Activated CD4-positive, alpha-beta T cell treated with anti-CD3 and anti-CD28 coated beads for 48 hours (primary cell): ENCODE measurements at places on chromosomes 4 and X.

DNA sequence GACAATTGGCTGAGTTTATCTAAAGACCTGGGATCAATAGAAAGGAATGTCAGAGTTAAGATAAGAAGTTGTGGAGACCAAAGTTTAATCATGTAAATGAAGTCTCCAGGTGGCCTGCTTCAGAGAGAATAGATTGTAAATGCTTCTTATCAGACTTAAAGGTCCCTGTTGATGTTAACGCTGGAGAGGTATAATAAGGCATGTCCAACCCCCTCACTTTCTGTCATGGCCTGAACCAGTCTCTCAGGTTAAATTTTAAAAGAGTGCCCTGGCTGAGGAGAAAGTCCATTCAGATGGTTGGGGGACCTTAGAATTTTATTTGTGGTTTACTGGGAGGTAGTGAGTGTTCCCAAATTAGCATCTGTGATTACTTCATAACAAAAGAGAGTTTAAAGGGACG lies 86.7 kb downstream of the AKAP4 start:
- no peak for DNase-seq

DNA sequence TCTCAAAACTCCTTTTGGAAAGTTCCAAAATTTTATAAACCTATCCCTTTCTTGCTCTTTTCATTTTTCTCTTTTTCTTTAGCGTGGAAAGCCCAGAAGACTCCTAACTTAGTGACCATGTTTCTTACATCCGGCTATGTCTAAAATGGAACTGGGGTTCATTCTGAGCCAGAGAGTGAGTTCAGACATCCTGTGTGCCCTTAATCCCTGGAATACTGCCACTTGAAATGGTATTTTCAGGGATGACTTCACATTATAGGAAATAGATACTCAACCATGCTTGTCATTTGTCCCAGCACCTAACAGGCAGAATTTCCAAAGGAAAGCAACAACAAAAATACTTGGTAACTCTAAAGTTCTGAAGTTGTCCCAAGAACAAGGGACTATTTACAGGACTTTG lies 379.6 kb downstream of the ARHGAP24 start:
- no peak for DNase-seq

DNA sequence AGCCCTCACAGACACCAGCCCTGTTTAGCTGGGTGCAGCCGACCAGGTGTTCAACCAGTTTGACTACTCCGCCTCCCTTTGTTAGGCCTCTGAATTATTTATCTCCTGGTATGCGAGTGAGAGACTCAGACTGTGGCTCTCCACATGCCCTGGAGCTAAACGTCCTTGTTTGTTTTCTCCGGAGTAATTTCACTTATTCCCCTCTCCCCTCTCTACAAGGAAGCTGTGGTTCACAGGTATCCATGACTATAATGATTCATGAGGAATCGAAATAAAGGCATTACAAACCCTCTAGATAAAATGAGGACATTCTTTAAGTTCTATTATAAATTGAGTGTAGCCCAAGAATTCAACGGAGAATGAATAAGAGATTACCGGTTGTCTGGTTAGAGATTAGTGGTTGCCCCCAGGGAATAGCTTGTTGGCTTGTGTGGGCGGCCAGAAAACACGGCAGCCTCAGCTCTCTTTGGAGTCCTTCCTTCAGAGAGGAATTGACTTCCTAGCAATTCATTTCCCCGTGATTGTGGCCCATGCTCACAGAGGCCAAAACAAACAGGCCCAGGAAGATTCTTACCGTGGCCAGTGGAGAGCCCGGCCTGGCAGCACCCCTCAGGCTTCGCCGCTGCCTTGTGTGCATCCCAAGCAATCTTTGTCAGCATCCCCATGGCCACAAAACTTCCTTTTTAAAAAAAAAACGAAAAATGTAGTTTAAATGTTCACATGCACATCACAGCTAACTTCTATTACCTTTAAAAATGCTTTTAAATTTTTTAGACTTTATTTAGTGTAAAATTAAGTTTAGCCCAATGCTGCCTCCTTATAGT lies 60.2 kb upstream of the CBR4 start:
- no peak for DNase-seq

DNA sequence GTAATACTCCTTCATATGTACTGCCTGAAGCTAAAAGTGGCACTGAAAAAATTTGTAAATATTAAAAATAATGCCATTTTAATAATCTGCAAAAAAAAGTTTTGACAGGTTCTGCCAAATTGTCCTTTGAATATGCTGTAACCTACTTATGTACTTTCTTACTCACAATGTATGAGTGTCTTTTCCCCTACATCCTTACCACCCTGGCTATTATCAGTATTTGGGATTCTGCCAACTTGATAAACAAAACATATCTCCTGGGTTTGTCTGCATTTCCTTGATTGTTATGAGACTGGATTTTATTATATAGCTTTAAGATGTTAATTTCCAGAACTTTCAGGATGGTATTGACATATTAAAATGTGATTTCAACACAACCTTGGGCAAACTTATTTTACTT lies 187.9 kb downstream of the CHM start:
- no peak for DNase-seq

GRCh38 chr4:2092669-2093053 lies 33.5 kb downstream of the NAT8L start:
- no peak for DNase-seq

DNA sequence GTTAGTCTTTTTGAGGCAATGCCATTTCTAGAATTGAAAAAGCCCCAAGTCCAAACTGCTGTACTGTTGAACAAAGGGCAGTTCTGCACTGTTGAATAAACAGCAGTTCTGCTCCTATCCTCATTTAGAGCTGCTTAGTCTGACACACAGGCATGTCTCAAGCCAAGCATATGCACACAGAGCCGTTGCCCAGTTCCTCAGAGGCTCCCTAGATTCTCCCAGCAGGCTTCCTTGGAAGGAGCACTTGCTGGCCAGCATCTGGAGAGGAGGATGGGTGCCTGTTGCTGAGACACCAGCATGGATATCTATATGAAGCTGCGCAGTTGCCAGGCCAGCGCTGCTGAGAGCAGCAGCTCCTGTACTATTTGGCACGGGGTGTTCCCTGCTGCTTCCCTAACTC lies 138.3 kb upstream of the USP38 start:
- no peak for DNase-seq

DNA sequence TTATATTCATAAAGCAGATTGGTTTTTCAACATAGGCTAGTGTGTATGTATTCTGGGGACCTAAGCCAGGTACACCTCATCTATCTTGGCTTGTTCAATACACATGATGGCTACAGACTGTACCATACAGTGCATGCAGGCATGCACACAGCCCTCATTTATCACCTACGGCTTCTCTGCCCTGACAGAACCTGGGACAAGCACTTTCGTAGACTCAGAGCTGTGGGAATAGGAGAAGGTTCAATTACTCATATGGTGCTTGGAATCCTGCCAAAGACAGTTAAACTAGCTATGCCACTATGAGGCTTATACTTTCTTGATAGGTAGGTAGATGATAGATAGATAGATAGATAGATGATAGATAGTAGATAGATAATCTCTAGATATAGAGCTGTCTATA lies 457.2 kb downstream of the GALNTL6 start:
- no peak for DNase-seq

DNA sequence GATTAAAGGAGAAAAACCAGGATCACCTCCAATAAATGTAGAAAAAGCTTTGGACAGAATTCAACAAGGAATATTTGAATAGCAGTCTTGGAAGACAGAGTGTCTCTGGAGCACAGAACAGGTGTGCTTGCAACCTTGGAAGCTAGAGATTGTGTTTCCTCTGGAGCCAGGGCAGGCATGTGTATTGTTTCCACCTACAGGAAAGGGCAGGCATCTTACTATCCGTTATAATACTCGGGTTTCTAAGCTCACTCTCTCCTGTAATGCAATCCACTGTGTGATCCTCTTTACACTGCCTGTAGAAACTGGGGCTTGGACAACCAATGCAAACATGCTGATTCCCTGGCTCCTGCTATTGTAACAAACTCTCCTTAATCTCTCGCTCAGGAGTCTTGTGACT lies 14.4 kb downstream of the CCDC110 start:
- DNase-seq: no peak
